ENCODE measurements at places on chromosomes 1 and 21. TPM values are rescaled to one million over a fixed set of nuclear protein-coding genes. Genes with fewer than 3 reads are reported as not detected.

ADAMTSL4 gene
- total RNA-seq: 48.2 TPM

CXADR gene
- total RNA-seq: 80.8 TPM

NTRK1 gene
- total RNA-seq: 1.7 TPM

NIT1 gene
- total RNA-seq: 34.7 TPM

TEDDM1 gene
- total RNA-seq: not detected

ITLN2 gene
- not detected for total RNA-seq

PRCC gene
- total RNA-seq: 70.9 TPM

DNA sequence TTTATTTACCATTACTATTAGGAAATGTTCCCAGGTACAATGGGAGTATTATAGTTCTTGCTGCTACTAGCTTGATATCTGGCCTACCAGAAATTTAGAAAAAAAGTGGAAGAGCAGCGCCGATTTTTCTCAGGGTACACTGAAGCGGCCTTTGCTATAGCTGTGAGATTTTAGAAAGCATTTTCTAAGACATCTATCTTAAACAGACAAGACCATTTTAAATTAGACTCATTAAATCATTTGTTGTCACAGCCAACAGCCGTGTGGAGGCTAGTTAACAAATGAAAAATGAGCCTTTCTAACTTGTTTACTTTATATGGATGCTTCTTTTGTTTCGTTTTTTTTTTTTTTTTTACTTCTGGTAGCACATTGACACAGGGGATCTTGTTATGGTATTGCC is 183.2 kb upstream of the ZRANB2 start:
- no peak for DNase-seq

DNA sequence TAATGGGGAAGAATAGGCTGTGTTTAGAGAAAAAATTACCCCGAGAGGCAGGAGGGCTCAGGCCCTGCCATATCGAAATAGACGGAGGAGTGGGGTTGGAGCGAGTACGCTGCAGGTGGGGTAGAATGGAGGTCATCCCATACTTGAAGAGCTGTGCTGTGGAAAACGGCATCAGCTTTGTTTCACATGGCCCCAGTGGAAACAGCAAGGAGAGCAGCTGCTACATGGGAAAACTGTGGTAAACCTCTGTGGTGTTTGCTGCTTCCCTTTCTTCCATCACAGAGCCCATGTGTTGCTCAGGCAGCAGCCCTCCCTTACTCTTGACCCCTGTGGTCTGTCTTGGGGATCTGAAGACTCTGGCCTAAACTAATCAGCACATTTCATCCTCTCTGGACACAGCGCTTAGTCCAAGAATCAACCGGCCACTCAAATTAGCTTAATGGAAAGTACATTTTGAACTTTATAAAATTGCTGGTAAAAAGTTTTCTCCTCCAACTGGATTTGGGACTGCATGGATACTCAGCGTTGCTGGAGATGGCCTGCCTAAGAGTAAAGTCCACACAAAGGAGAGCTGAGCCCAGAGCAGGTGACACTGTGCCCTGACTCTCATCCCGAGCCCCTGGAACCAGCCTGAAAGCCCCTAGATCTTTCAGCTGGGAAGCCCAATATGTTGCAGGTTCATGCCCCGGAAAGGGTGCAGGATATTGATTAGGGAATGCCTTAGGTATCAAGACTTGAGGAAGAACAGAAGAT is 127.1 kb upstream of the GADD45A start:
- DNase-seq: no peak

GRCh38 chr1:231485029-231485784 is 43.3 kb upstream of the TSNAX start:
- no peak for DNase-seq

GRCh38 chr1:167122568-167122967 is 28.7 kb downstream of the STYXL2 start:
- no peak for DNase-seq

- no peak for DNase-seq
These were observed 32.1 kb downstream of the JAK1 start for GRCh38 chr1:64934115-64934877.

DNA sequence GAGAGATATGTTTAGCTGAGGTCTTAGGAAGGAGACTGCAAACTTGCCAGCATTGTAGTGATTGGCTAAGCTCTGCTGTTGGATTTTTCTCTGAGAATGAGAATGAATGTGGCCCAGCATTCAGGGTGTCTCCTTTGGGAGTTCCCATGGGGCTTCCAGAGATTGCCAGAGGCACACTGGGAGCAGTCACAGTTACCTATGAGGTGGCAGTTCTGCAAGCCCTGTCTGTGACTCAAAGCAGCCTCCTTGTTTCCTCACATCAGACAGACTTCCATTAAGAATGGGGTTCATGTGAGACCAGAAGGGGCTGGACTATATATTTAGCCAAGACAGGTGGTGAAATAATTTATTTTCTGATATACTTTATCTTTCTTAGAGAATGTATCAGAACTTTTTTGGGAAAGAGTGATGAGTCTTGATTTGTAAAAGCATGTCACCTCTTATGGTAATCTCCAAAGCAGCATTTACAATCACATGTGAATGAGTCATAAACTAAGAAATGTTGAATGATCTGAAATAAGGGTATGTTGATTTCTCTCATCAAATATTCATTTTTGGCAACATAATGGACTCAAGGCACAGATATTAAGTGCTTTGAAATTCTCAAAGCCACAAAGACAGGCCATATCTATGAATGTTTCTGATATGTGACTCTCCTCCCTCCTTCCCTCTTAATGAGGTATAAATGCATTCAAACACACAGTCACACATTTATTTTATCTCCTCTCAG is 9.5 kb upstream of the SLC19A2 start:
- DNase-seq: no peak

DNA sequence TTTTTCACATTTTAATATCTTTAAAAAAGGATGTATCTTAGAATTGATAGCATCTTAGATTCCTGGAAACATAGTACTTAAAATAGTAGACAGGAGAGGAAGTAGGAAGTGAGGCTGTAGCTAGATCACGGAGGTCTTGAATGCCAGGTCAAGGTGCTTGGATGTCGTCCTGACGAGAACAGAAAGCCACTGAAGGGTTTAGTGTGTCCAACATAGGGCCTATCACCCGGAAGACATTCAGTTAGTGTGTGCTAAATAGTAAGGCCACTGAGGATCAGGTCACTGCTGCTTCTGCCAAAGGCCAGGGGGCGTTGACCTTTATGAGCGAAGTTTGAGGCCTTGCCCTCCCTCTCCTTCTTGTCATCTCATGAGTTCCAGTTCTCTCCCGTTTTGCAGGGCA is 35.7 kb downstream of the RAB3B start:
- no peak for DNase-seq

GRCh38 chr1:49351768-49352167 is 575.1 kb upstream of the BEND5 start:
- no peak for DNase-seq

- DNase-seq: no peak
These were observed 47.0 kb upstream of the DIP2A start for GRCh38 chr21:46411691-46412090.

- DNase-seq: no peak
These were observed 4.4 kb upstream of the WDR64 start for GRCh38 chr1:241647658-241648057.

GRCh38 chr1:76390456-76390855 is 315.9 kb downstream of the ST6GALNAC3 start:
- DNase-seq: no peak

- no peak for DNase-seq
These were observed 48.5 kb downstream of the C8B start for GRCh38 chr1:56917356-56917755.

DNA sequence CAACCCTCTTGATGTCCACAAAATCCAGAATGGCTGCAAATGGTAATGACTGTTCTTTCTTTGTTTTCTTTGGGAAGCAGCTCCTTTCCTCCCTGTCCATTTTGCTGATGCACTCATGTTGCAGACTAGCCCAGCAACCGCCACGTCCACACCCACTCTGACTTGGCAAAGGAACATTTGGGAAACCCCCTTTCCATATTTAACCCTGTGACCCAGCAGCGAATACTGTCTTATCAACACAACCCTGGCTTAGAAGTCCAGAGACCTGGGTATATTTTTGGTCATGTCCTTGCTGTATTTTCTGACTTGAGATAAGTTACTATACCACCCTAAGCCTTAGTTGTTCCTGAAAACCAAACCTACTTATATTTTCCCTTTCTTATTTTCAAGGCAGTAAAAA is 18.1 kb upstream of the SHE start:
- no peak for DNase-seq

- DNase-seq: no peak
These were observed 14.4 kb downstream of the CNN3 start for GRCh38 chr1:94912263-94913184.

DNA sequence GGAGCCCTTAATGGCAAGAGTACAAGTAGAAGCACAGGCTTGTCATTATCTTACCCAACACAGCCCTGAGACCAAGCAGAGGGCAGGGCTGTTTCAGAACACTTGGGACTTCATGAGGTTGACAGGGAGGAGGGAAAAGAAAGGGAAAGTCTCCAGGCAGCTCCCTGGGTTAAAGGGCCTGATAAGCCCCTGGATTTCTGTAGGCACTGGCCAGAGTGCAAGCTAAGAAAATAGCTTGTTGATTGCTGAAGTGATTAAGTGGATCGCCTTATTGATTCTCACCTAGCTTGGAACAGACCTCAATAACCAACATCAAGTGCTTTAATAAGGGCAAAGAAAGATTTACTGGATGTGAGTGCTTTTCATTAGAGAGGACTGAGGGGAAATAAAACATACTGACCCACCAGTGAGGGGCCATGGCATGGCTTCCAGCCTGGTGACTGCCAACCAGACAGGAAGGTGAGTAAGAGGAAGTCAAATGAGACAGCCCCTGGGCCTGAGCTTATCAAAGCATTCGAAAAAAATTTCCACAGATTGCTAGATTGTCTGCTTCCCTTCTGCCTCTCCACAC is 121.4 kb upstream of the NFIA start:
- DNase-seq: no peak

DNA sequence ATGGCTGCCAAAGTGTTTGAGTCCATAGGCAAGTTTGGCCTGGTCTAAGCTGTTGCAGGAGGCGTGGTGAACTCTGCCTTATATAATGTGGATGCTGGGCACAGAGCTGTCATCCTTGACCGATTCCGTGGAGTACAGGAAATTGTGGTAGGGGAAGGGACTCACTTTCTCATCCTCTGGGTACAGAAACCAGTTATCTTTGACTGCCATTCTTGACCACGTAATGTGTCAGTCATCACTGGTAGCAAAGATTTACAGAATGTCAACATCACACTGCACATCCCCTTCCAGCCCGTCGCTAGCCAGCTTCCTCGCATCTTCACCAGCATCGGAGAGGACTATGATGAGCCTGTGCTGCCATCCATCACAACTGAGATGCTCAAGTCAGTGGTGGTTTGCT is 215.8 kb upstream of the JUN start:
- DNase-seq: no peak

DNA sequence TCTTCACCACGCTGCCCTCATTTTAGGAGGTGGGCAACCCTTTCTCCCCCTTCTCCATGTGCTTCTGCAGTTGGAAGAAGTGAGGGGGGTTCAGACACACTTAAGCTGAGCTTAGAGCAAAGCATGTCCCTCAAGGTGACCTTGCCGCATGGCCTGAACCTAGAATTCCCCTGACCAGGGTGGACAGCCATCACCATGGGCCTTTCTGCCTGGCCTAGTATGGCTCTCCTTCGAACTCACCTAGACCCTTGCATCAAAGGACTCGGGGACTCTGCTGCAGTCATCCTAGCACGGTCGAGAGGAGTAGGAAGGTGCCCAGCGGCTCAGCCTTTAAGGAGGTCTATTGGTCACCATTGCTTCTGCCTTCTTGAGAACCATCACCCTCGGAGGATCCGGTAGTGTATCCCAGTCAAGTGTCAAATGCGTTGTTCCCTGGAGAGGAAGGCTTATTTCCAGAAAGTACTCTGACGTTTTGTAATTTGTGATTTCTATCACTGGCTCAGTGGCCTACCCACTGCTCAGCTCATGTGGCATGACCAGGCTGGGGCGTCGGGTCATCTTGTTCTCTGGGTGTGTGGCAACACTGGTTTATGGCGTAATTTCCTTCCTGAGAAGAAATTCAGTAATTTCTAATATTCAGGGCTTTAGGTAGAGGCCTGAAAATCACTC is at the start of gene KCNE1:
Gene KCNE1, minus strand, starts transcription at position 424 of the 669 bp plus-strand sequence. CDS start 62,576 bp downstream, outside the sequence.
- DNase-seq: no peak

- DNase-seq: no peak
These were observed 130.6 kb downstream of the MRPS6 start for GRCh38 chr21:34203851-34204420.

- no peak for DNase-seq
These were observed 21.8 kb downstream of the ACTA1 start for GRCh38 chr1:229412056-229412455.

DNA sequence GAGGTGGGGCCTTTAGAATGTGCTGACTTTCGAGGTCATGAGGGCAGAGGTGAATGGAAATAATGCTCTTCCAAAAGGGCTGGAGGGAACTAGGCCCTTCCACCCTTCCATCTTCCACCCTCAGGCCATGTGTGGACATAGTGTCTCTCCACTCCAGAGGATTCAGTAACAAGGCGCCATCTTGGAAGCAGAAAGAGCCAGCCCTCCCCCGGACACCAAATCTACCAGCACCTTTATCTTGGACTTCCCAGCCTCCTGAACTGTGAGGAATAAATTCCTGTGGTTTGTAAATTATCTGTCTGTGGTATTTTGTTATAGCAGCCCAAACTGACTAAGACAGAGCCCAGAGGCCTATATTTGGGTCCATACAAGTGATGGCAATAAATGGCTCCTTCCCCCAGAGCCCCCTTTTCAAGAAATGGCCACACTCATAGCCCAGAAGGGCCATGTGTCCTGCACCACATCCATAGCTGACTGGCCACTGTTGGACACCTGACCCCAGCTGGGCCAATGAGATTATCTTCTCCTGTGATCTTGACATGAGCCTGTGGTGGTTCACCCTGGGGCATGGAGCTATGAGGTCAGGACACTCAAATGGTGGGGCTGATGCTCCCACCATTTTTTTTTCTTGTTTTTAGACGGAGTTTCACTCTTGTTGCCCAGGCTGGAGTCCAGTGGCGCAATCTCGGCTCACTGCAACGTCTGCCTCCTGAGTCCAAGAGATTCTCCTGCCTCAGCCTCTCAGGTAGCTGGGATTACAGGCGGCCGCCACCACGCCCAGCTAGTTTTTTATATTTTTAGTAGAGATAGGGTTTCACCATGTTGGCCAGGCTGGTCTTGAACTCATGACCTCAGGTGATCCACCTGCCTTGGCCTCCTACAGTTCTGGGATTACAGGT is 114.9 kb downstream of the RRAGC start:
- DNase-seq: no peak

- no peak for DNase-seq
These were observed 926 bp upstream of the SCMH1 start for GRCh38 chr1:41243079-41243385.

DNA sequence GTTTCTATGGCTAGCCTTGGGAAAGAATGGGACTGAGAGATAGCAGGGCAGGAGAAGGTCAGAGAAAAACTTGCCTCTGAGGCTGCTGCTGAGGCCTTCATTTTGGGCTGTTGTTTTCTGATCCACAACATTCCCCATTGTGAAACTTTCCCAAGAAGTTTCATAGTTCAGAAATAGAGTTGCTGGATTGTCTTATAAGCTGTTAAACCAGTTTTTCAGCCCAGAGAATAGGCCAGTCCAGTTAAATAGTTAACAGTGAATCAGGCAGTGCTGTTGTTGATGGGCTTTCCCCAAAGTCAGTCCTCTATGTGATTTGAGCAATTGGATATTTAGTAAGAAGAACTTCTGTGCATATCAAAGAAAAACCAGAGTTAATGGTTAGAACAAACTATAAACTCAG is 77.0 kb downstream of the C21orf91 start:
- DNase-seq: no peak

GRCh38 chr1:224432146-224432545 is 2.5 kb downstream of the WDR26 start:
- DNase-seq: no peak
